ENCODE measurements at places on chromosomes 4 and X. TPM values are rescaled to one million over a fixed set of nuclear protein-coding genes. Genes with fewer than 3 reads are reported as not detected.

SPACA5 gene
- total RNA-seq = not detected

- H3K27ac ChIP-seq = no peak overlapping the region
- DNase-seq = no peak
- peaks cover 6% of the 10 kb centered on the region for H3K36me3 ChIP-seq
- peaks cover 17% of the 10 kb centered on the region for H3K4me1 ChIP-seq
- no peak overlapping the region for H3K4me3 ChIP-seq
These were observed 49.5 kb downstream of the CCNI start for GRCh38 chr4:77026322-77026704.

TXK gene
- total RNA-seq = 6.4 TPM

DNA sequence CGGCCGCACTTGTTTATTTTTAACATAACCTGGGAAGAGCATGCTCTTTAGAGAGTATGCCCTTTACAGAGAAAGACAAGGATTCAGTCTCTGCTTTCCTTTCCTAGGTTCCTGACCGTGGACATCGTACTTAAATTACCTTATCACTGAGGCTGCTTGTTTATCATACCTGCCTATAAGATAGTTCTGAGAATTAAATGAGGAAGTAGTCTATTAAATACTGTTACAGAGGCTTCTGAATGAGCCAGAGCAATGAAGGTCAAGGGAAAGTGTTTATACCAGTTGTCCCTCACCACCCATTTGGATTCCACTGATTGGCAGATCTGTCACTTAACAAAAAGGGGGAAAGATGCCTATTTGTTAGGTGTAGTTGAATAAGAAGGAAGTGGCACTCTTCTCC, 10.0 kb downstream of the TXLNG start:
- DNase-seq = no peak
- H3K27me3 ChIP-seq = no peaks in the 10 kb centered on the region
- H3K4me3 ChIP-seq = no peak overlapping the region
- peaks cover 4% of the 10 kb centered on the region for H3K36me3 ChIP-seq
- no peaks in the 10 kb centered on the region for H3K4me1 ChIP-seq
- no peak overlapping the region for H3K27ac ChIP-seq
